ENCODE measurements at places on chromosomes 13 and 19.
A peak's percentile ranks its signal among the peaks of the same experiment; 100 is the strongest.

DNA sequence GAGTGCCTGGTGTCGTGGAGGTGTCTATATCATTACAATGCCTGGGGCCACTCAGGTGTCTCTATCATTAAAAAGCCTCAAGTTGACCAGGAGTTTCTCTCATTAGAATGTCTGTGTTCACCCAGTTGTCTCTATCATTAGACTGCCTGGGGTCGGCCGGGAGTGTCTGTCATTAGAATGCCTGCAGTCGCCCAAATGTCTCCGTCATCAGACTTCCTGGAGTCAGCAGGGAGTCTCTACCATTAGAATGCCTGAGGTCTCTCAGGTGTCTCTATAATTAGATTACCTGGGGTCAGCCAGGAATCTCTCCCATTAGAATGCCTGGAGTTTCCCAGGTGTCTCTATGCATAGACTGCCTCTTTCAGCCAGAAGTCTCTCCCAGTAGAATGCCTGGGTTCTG, 1477.6 kb downstream of the UQCRFS1 start:
- no peak for DNase-seq

DNA sequence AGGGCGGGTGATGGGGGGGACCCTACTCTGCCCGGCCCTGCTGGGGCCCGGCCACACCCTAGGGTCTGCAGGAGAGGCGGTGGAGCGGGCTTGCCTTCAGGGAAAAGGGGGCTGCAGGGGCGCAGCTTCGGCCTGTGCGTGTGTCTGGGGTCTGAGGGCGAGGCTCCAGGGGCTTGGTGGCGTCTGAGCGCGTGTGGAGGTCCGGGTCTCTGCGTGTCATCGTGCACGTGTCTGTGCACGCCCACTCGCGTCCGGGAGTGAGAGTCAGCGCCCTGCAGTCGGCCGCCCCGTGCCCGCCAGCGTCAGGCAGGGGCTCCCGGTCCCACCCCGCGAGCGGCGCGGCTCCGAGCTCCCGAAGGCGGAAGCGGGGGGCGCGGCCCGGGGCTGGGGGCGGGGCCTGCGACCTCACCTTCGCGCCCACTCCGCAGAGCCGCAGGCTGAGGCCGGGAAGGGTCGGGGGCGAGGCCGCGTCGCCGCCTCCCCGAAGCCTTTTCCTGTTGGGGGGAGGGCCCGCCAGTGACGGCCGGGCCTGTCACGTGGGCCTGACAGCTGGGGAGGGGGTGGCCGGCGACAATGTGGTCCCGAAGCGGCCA, at the start of gene ARHGAP45:
Gene ARHGAP45, plus strand, starts transcription at position 420 of the 593 bp plus-strand sequence. CDS start 239 bp downstream, outside the sequence.
- DNase-seq: peak; percentile 42

DNA sequence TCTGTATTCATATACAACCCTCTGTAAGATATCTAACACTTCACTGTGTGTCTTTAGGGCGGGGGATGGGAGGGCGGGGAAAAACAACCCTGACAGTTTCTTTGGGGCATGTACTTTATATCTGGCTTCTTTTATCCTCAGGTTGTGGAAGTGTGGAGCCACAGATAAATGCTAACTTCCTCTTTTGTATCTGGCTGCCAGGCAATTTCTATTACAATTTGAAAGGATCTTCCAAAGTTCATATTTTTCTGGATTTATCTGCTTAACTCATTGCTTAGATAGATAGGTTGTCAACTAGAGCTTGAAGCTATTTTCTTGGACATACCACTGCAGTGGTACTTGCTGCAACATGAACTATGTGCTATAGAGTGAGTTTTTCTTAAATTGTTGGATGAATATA, 393.0 kb downstream of the LMO7 start:
- peak; percentile 53 for DNase-seq

GRCh38 chr13:37212826-37213225, 107.4 kb upstream of the CSNK1A1L start:
- no peak for DNase-seq

GRCh38 chr19:13428352-13428751, 77.9 kb downstream of the CACNA1A start:
- peak; percentile 23 for DNase-seq

- DNase-seq: peak; percentile 74
These were observed 51.1 kb upstream of the ZNRF4 start for GRCh38 chr19:5403968-5404640.

DNA sequence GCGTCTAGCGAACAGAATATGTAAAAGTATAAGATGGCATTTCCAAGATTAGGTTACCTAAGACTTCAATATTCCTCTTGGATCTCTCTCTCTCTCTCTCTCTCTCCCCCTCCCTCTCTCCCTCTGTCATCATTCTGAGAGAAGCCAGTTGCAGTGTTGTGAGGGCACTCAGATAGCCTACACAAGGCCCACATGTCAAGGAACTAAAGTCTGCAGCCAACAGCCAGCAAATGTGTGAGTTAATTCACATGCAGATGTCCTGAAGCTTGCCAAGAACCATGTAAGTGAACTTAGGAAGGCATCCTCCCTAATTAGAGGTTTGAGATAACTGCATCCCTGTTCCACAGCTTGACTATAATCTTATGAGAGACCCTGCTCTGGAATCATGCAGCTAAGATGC, 822.9 kb upstream of the PRR20A start:
- no peak for DNase-seq

DNA sequence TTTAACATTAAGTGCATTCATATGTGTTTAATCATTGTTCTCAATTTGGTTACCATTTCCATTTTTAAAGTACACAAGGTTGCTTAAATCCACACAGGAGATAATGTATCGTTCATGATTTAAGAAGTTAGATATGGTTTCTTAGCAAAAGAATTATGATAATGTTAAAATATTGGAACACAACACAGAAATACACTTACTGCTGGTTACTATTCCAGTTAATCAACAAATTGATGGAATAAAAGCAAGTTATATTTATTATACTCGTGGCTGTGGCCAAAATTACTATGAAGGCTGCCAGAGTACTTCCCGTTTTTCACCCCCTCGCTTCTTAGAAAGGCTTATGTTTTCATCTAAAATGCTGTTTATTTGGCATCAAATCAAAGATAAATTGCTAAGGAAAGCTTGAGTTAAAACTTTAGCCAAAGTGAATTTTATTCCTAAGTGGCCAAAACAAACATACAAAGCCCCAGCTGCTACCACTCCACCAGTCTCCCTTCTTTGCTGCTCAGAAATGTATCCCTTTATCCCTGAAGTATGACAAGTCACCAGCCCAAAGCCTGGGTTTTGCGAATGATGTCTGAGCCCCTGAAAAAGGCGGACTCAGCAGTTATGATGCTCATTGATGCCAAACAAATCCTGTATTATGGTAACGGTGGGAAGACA, 27.7 kb downstream of the LCP1 start:
- DNase-seq: no peak

DNA sequence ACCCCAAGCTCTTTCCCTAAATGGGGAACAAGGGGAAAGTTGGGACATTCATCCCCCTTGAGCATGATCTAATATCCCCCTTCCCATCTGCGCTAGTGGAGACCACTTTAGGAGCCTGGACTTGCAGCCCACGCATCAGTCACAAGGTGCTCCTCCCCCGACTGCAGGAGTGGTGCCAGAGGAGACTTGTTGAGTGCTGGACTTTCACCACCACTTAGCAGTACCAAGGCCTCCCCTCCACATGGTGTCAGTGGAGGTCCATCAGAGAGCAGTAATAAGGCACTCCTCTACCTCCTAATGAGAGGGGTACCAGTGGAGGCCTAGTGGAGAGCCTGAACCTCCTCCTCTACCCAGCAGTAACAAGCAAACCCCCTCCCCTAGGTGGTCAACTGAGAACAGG, 22.5 kb downstream of the CAB39L start:
- DNase-seq: peak; percentile 44

DNA sequence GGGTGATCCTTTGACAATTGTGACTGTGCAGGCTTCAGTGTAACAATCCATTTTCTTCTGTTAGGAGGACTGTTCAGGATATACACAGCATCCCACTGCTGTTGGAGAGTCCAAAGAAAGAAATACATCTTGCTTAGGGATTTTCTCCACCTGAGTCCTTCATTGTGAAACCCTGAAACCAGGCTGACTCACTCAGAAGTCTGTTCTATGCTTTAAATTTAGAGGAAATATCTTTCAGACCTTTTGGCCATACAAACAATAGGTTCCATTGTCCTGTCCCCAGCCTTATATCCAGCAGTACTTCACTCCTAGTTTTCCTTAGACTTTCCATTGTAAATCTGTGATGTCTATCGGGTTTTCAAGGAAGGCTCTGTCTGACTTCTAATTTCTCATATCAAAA, 379.1 kb downstream of the SUCLA2 start:
- no peak for DNase-seq

- DNase-seq: no peak
These were observed 8.5 kb downstream of the MED26 start for GRCh38 chr19:16619457-16619856.

Measured in erythroblast (primary cell).